SJCRH30 (cell line): ENCODE measurements at places on chromosomes 4 and X. TPM values are rescaled to one million over a fixed set of nuclear protein-coding genes. Genes with fewer than 3 reads are reported as not detected.
A peak's percentile ranks its signal among the peaks of the same experiment; 100 is the strongest.

DNA sequence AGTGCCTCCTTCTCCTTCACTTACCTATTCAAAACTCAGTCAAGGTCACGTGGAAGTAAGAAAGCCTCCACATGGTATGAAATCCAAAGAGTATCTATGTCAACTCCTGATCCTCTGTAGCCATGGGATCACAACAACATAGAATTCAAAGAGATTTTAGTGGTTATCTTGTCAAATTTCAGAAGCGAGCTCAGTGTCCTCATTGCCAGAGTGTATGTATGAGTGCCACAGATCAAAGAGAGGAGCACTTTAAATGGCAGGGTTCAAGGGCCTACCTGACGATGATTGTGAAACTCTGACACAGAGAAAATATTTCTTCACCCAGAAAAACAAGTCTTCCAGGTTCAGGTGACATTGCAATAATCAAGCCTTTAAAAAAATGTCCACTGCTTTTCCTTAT is 1.2 kb upstream of the ACE2 start:
- DNase-seq: no peak

The PASD1 gene
- not detected in 2 replicates for total RNA-seq

The AWAT2 gene
- not detected in 2 replicates for total RNA-seq

GRCh38 chr4:72969976-72970375 is 99.5 kb downstream of the COX18 start:
- peak; percentile 63 for DNase-seq

DNA sequence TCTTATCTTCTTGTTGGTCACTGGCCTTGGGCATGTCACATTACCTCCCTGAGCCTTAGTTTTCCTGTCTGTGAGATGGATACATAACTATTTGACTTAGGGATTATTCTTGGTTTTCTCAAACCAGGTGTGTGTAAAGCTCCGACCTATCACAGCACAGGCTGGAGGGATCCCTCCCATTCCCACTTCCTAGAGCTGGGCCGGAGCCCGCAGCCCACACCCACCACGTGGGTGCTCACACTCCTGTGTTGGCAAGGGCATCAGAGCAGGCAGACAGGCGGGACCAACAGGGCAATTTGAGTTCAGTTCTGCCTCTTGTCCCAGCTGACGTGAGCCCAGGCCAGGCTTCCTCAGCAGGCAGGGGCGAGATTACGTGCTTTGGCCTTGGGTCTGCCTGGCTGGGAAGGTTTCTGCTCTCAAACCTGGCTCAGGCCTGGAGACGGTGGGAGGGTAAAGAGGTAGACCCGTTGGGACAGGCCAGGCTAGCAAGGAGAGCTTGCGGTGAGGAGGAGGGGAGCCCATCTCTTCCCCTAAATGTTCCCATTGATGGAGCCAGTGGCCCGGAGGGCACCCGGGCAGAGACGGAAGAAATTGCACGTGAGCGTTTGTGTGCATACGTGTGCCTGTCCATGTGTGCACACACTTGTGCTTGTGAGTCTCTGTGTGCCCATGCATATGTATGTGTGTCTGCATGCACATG is 734 bp upstream of the SH3TC1 start:
- DNase-seq: no peak

- no peak for DNase-seq
Measured at GRCh38 chrX:54423161-54423888, 16.9 kb upstream of the TSR2 start.

The CT47B1 gene
- not detected in 2 replicates for total RNA-seq

The MAGEB17 gene
- total RNA-seq: 0.06 and 0.20 TPM in 2 replicates

DNA sequence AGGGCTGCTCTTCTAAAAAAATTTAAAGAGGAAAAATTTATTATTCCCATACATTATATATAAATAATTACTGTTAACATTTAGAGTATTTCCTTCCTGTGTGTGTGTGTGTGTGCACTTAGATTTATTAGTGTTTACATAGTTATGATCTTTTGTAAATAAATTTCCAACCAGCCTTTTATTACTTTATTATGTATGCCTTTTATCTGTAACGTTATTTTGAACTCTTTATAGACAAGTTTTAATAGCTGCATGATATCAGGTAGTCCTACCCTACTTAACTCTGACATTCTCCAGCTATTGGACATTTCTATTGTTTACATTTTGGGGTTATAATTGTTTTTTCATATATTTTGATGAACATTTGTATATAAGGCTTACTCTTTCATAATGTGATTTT is 8.8 kb downstream of the THAP9 start:
- DNase-seq: no peak

DNA sequence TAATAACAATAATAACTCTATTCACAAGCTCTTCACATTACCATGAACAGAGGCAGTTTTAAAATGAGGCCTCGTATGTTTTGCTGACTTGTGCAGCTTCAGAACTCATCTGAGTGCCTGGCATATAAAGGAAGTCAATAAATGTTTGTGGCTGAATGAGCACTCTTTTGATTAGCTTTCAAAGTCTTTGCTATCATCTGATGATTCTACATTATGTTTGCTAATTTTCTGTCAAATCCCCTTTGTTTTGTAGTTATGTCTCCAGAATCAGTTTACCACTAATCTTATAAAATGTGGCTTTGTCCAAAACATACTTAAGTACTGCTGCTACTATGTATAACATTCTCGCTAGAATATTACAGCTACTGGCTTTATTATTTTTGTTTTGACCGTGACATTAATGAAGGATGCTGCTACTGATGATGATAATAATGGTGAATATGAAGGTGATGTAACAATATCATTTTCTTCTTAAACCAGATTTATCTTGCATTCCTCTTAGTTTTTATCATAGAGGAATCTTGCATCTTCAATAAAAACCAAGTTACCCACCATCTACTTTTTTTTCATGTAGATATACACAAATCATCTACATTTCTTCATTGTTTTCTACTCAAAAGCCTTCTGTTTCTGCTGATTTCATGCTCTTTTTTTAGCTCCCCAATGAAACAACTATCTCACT is 384.5 kb downstream of the NAF1 start:
- no peak for DNase-seq

The SEC31A gene
- 139 and 153 TPM in 2 replicates for total RNA-seq

DNA sequence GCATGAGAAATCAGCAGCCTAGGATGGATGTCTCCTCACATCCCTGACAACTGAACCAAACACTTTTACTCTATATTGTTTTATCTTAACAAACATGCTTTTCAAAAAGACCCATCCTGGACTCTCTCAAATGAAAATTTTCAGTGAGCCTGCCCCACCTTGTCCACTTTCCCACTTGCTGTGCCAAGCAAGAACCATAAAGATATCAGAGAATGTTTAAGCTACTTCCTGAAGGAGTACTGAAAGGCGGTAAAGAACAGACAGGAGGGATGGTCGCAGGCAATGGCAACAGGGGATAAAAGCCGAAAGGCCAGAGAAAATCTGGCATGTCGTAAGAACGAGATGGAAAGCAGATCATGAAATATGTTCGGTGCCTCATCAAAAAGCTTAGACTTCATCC is 10.5 kb downstream of the APBB2 start:
- no peak for DNase-seq
